ENCODE measurements at places on chromosomes 7 and 10.
A peak's percentile ranks its signal among the peaks of the same experiment; 100 is the strongest.

- no peak for DNase-seq
These were observed 54.5 kb downstream of the ADRA2A start for GRCh38 chr10:111131168-111131799.

- DNase-seq: no peak
These were observed 305.3 kb upstream of the NFE2L3 start for GRCh38 chr7:25846722-25847121.

- DNase-seq: peak; percentile 82
These were observed 674.8 kb upstream of the C7orf33 start for GRCh38 chr7:147915781-147916180.

DNA sequence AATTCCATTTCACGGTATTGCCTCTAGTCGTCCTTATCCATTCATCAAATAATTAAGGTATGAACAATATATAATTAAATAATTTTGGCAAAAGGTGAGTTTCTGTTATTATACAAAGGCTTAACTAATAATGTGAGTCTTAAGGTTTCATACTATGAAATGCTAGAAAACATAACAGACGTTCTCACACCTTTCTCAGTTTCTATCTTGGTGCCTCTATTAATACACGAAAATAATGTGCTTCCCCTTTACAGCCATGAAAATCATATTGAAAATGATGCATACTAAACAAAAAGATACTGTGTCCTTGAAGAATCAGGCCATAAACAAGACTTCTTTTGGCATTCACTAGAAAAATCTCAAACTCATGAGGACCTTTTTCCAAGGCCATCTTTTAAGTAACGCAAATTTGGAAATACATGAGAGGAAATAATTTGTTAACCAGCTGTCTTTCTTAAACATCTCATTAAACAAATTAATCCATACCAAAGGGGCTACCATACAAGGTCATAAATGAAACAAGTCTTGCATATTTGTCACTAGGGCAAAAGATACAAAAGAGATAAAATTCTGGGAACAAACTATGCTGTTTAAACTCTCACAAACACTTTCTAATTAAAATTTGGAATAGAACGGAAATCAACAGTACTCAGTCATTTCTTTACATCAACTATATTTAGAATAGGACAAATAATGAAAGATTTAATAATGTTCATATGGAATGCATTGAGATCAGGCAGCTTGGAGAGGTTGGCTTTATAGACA, 53.9 kb upstream of the CAV2 start:
- no peak for DNase-seq

DNA sequence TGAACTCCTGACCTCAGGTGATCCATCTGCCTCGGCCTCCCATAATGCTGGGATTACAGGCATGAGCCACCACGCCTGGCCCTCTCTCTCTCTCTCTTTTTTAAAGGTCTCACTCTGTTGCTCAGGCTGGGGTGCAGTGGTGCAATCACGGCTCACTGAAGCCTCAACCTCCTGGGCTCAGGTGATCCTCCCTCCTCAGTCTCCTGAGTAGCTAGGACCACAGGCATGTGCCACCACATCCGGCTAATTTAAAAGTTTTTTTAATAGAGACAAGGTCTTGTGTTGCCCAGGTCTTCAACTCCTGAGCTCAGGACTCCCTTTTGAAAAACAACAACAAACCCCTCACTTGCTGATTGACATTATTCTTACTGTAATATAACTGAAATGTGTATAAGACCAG, 11.6 kb downstream of the PALD1 start:
- DNase-seq: no peak

DNA sequence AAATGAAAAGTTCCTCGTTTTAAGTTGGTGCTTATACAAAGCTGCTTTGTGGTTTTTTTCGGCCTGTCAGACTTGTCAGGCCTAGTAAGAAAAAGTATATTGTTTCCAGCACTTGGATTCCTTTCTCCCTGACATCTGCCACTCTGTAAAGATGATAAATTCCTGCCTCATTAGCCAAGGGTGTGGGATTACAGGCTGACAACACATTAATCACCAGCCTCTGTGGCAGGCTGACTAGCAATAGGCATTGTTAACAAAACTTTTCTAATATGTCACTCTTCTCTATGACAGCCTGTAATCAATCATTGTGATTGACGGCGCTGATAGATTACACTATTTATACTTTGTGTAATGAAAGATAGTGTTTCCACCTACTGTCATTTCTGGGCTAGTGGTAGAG, 682.5 kb downstream of the LRMDA start:
- peak; percentile 47 for DNase-seq

DNA sequence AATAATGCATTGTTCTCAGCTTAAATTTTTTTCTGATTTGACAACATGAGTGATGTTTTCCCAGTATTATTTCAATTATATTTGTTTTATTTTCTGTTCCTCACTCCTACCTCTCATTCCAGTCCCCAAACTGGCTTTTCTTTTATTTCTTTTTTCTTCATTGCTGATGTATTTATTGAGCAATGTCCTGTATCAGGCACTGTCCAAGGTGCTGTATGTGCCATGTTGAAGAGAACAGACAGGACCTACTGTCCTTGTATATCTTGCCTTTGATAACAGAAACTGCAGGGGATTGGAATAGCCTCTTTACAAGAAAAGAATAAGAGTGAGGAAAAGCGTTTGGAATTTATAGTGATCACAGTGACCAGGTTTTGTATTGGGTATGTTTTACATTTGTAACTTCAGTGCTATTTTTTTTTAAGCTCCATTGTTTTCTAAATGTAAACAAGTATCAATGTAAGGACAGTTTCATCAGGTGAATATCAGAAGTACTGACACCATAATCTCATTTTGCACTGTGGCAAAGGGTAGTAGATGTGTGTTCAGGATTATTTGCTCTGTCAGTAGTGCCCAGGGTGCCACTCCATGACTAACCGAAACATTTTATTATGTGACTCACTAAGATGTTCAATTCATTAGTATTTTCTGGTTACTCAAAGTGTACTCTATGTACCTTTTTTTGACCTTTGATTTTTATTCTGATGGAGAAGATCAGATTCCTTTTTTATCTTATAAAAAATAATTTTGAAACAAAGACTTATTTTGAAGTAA, 15.6 kb upstream of the CLDN12 start:
- DNase-seq: no peak

DNA sequence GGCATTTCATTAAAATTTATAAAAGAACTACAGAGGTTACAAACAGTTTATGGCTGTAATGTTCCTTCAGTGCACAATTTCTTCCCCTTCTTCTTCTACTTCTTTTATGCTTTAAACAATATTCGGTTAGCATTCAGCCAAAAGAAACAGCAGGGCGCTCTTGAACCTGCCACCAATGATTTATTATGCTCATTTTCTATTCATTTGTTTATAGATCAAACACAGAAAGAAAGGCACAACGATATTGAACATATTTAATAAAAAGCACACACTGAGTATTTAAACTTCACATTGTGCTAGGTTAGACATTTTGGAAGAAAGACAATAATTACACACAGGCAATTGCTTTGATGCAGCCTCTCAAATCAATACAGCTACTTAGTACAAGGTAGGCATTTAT, 1025.8 kb upstream of the LRRN3 start:
- no peak for DNase-seq

DNA sequence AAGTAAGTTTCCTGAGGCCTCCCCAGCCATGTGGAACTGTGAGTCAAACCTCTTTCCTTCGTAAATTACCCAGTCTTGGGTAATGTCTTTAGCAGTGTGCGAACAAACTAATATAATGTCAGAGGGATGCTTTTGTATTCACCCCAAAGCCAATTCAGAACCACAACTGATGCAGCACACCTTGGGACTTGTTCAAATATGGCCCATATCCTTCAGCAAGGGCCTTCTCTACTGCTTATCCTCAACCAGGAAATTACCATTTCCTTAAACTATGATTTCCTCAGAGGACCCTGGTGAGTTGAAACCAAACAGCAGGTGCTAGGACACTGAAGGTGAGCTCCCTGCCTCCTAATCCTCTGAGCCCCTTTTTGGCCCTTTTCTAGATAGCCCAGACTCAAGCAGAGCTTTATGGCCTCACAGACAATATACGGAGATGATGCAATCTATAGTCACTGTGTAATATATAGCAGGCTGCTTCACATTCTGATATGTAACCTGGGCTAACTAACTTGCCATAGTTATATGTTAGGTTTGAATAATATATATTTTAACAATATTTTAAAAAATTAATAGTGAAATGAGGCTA, 15.2 kb downstream of the SRI start:
- DNase-seq: no peak

GRCh38 chr10:68125772-68126171, 16.5 kb downstream of the MYPN start:
- DNase-seq: no peak

DNA sequence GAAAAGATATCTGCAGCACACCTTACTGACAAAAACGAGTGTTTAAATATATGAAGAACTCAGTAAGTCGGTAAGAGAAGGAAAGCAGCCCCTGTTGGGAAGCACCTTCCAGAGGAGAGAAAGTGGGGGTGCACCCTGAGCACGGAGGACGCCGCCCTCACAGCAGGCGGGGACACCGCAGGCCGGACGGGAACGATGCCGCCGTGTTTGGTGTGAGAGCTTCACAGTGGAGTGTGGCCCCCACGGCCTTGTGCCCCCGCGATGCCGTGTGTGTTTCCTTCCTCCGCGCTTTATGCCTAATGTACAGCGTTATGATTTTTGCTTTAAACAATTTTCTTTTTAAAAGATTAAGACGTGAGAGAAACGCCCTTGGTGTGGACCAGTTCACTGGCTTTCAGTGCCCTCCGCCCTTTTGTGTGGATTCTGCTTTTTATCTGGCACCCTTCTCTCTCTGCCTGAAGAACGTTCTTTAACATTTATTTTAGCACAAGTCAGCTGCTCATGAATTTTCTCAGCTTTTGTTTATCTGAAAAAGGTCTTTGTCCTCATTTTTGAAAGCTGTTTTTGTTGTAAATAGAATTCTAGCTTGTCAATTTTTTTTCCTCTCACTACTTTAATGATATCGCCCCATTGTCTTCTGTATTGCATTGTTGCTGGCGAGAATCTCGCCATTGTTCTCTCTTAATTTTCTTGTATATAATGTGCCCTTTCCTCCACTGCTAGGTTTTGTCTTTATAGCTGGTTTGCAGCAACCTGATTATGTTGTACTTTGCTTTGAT, 110.7 kb downstream of the INPP5A start:
- DNase-seq: no peak

DNA sequence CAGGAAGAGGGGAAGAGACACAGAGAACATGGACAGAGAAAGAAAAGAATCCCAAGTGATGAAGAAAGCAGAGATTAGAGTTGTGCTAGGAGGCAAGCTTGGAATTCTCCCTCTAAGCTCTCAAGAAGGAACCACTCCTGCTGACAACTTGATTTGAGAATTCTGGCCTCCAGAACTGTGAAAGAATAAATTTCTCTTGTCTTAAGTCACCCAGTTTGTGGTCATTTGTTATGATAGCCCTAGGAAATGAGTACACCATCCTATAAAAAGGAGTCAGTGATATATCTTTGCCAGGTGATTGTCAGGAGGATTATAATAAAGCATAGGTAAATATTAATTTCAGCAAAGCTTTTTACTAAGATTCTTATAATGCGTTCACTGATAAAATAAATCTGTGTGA, 82.7 kb upstream of the TFEC start:
- DNase-seq: no peak

GRCh38 chr10:44752451-44753441, 158.4 kb upstream of the TMEM72 start:
- DNase-seq: no peak

DNA sequence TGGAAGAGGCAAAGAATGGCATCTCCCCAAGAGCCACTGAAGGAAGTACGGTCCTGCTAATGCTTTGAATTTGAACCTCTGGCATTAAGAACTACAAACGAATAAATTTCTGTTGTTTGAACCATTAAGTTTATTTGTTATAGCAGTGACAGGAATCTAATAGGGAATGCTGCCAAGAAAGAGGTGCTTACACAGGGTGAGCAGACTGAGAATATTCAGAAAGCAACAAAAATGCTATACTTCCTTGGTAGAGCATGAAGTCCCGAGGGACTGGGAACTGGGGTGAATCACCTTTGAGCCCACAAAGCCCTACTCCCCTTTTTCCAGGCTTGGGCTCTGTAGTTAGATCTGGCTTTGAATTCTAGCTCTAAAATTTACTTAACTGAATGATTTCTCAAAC, 45.0 kb downstream of the PANK1 start:
- no peak for DNase-seq

GRCh38 chr10:19775296-19775695, 40.9 kb upstream of the PLXDC2 start:
- no peak for DNase-seq

DNA sequence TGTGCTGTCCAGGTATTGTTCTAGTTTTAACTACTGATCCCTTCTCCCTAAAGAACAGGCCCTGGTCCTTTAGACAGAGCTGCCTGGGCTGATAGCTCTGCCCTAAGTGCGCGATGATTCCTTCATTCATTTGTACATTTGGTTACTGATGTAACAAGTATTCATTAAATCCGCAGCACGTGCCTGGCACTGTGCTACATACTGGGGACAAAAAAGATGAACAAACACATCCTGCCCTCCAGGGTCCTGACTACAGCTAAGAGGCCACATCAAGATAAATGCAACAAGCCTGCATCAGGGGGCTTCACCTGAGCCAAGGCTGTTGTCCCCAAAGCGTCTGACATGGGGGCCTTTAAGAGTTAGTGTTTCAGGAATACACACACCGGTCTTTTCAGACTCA, 99.0 kb upstream of the PODXL start:
- DNase-seq: no peak

- no peak for DNase-seq
These were observed 50.6 kb downstream of the HIPK2 start for GRCh38 chr7:139727151-139727705.

DNA sequence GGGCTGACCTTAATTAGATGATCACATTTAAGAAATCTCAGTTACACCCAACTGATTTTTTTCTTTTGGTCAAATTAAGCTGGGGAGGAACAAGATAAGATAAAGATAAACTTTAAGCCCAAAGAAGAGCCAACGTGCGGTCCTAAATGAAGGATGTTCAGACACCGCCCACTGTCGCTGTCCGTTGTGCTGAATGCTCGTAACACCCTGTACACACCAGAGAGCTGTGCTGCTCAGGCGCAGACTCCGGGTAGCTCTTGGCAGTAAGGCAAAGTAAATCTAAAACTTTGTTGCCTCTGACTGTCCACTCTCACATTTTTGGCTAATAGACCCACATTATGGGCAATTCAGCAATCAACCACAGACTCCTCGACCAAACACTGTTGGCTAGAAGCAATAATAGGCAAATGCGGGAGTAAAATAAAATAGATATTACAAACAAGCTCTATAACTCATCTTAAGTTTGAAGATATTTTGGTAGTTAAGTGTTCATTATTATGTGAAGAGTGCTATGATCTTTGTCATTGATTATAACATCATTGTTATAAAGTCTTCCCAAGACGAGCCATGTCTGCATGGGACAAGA, 57.1 kb downstream of the PLPP4 start:
- peak; percentile 47 for DNase-seq

GRCh38 chr10:71314028-71314693, 4.9 kb upstream of the SLC29A3 start:
- no peak for DNase-seq

DNA sequence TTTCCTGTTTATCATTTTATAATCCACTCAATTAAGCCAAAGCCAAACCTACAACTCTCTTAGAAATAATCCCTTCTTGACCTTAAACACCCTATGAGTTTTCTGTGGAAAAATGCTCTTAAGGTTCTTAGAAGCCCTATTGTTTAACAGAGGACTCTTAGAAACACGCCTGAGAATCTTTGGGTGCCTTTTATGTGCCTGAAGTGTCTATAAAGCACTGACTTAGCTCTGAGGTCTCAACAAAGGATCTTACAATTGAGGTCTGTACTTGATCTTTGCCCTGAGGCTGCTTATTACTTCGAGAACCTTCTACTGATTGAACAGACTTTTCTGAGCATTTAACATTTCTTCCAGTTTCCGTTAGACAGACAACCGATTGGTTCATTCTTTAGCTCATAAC, 353.3 kb upstream of the SORCS1 start:
- no peak for DNase-seq

- DNase-seq: peak; percentile 45
These were observed 131.8 kb upstream of the TRIM24 start for GRCh38 chr7:138328215-138328614.
